Fibroblast of skin of left biceps (primary cell): ENCODE measurements at places on chromosomes 7 and 10.

GRCh38 chr10:98411166-98411565, 3.8 kb downstream of the PYROXD2 start:
- DNase-seq: no peak

DNA sequence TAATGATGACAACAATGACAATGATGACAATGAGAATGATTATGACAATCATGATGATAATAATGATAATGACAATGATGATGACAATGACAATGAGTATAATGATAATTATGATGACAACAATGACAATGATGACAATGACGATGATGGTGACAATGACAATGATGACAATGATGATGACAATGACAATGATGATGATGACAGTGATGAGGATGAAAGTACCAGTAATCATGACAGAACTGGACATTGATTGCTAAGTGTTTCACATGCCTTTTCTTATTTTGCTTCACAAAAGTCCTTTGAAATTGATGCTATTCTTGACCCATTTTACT, 1106.0 kb upstream of the AUTS2 start:
- no peak for DNase-seq

DNA sequence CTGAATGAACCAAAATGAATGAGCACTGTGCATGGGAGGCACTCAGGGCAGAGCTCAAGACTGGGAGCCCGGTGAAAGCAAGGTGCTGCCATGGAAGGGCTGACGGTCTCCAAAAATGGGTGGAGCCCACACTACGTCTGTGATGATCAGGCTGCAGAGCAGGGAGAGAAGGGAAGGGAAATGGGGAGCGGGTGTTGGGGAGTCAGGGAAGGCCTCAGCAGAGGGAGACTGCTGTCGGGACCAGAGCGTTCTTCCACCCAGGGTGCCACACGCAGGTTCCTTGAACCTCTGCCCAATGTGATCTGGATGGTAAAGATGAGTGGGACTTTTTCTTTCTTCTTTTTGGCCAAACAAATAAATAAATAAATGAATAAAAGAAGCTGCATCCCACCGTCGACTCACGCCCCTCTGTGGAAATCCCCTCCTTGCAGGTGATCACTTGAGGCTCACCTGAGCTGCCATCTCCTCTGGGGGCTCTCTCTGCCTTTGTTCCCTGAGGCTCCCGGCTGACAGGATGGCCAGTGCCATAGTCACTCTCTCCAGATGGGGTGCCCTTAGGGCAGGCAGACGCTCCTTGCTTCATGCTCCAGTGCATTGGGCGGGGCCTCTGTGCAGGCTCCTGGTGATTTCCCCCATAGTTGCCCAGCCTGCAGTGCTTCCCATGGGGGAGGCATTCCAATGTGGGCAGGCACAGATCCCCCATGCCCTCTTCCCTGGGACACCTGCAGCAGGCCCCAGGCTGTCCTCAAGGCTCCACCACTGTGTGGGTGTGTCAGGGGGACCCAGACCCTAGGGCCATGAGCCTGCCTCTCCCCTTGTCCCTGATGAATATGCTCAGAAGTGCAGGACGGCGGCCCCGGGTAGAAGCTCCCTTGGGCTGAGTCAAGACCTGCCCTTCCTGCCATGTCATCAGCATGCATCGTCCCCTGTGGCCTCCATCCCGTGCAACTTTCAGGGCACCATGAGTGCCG, 131.8 kb downstream of the PTPN20 start:
- no peak for DNase-seq

DNA sequence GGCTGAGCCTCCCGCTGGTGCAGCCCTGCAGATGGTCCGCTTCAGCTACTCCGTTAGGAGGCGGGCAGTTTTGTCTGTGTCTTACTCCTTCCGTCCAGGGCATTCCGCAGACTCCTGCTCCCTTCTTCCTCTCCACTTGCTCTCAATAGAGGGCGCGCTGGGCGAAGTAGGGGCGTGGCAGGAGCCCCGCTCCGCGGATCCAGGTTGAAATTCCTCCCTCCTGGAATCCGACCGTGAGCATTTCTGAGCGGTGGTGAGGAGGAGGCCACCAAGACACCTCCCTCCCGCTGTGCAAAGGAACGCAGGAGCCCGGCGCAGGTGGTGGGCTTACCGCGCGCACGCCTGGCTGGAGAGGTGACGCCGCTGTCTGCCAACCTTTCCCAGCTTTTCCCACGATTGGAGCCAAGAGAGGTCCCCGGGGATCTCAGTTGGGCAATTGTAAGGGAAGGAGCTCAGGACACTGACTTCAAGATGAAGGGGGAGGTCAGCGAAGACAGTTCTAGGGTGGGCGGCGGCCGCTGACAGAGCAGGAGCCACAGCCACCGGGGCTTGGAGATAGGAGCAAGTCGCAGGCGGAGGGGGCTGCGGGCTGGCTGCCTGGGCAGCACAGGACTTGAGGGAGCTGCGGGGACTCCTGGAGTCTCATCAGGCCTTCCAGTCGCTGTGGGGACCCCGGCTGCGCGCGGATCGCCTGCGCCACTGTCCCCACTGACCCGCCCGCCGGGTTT, 1011.3 kb downstream of the XPNPEP1 start:
- DNase-seq: peak; percentile 23
